ENCODE measurements at places on chromosomes 16 and 17.

DNA sequence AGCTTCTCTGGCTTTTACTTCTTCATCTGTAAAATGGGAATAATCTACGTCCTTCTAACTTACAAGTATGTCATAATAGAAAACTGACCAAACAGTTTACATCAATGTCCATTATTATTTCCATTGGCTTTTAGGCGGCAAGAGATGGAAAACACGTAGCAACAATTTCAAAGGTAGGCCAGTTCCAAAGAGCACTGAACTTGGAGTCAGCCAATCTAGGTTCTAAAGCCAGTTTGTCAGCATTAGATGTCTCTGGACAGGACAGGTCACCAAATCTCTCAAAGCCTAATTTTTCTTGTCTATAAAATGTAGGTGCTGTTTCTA lies 17.6 kb downstream of the HLF start:
- DNase-seq = no peak

- DNase-seq = no peak
Measured at GRCh38 chr16:72508191-72508590, 336.2 kb upstream of the PMFBP1 start.

DNA sequence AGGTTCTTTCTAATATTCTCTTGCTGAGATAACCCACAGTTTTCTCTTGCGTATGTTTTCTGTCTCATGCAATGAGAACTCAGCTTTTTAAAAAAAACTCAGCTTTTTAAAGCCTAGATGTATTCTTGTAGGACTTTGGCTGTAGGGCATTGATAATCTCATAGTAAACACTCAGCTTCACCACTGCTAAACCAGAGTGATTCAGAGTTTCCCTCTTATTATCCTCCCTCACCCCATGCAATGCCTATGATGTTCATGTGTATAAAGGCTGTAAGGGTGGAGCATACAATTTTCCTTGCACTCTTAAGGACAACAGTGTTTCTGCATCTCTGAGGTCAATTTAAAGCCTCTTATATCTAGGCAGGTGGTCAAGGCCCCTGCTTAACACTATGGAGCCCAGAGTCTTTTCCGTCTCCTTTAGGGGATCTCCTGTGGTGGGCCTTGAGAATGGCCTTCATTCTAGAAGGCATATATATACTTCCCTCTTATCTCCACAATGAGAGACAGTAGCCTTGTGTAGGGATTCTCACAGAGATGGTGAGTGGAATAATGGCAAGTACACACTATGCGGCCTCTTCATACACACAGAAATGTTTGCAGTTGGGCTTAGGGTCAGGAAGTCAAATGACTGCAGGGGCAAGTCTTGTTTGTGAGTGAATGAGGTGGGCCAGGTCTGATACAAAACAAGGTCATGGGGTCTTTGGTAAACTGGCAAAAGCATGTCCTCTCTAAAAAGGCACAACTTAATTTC lies 279.6 kb downstream of the HS3ST3A1 start:
- DNase-seq = no peak

- no peak for DNase-seq
Measured at GRCh38 chr16:20372701-20373100, 20.2 kb upstream of the UMOD start.

- DNase-seq = no peak
Measured at GRCh38 chr16:12091569-12092543, 115.3 kb downstream of the SNX29 start.

- DNase-seq = peak; percentile 40
Measured at GRCh38 chr16:68319185-68319908, 8.5 kb downstream of the PRMT7 start.

- DNase-seq = no peak
Measured at GRCh38 chr17:3447625-3448024, 14.0 kb upstream of the OR1E2 start.

DNA sequence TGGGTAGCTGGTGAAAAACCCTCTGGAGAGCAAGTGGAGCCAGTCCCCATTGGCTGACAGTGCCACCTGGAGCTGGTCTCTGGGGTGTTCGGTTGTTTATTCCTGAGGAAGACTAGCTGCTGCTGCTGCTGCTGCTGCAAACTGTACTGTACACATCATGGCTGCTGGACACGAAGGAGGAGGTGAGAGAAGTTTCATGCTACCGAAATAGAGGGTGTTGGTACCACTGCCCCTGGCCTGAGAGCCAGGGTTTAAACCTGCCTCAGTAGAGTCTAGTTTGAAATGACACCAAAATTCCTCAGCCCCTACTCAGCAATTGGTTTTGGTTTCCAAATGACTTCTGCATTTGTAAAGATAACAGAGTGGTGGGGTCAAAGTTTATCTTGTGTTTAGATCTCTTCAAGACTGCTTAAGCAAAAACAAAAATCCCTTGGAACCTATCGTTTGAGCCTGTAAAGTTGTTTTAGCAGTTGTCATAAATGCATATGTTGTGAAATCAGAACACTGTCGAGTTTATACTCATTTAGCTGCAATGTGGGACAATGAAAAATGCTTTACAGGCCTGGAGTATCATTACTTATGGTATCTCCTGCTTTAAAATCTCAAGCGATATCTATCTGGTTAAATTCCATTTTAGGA lies 40.8 kb downstream of the CYB5B start:
- no peak for DNase-seq

- no peak for DNase-seq
Measured at GRCh38 chr16:69904495-69905170, 46.5 kb upstream of the CLEC18A start.

- no peak for DNase-seq
Measured at GRCh38 chr16:49619811-49620157, 236.1 kb downstream of the ZNF423 start.

DNA sequence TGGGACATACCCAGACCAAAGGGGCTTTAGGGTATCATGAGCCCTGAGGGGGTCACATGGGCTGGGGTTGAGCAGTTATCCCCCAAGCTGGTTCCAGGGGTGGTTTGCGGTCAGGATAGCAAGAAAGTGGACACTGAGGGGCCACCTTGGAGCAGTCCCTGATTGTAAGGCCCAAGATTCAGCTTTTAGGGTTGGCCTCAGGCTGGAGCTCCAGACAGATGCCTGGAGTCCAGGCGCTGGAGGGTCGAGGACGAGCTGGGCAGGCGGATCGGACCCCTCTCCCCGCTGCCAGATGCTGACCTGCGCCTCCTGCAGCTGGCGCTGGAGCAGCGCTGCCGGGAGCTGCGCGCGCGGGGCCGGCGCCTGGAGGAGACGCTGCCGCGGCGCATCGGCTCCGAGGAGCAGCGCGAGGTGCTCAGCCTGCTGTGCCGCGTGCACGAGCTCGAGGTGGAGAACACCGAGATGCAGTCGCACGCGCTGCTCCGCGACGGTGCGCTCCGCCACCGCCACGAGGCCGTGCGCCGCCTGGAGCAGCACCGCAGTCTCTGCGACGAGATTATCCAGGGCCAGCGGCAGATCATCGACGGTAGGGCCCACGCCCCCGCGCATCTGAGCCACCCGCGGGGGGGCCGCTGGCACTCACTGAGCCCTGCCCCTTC lies 10.0 kb downstream of the BTBD17 start:
- no peak for DNase-seq

GRCh38 chr16:66322174-66322573 lies 44.3 kb upstream of the CDH5 start:
- no peak for DNase-seq

- no peak for DNase-seq
Measured at GRCh38 chr17:75366432-75366831, 39.0 kb downstream of the GRB2 start.

DNA sequence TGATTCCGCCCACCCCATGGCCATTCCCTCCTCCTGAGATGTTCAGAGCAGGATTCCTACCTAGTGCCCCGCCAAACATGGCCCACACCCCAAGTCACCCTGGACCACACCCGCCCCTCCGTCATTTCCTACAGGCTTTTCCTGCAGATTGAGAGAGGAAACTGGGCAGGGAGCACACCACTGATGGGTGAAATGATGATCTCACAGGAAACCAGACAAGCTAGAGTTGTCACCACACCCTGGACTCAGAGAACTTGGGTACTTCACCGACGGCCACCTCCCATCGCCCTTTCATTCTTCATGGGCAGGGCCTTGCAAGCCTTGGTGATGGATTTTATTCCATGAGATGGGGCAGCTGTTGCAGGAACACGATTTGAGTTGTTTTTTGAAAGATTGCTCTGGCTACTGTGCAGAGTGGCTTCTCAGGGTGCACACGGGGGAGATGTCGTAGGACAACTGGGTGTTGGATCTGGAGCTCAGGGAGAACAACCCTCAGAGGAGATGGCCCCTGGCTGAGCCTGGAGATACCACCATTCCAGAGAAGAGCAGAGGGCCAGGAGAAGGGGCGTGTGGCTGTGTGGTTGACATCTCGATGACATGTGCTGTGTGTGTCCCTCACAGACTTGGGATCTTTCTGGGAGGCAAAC lies 7.4 kb upstream of the B9D1 start:
- no peak for DNase-seq

DNA sequence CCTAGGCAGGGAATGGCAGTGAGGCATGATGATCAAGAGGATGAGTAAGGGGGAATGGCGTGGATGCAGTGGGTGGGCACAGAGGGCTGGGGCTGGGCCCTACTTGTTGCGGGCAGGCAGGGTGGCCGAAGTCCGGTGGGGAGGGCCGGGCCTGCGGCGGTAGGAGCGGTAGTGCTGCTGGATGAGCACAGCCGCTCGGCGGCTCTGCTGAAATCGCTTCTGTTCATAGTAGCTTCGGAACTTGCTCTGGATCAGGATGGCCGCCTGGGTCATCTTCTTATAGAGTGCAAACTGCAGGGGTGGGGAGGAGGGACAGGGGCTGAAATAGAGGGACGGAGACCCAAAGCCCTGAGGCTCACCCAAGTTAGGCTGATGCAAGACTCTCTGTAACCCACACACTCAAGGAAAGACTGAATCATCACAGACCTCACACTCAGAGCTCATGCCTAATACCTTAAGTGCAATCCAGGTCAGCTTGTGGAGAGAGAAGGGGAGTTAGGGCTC lies 1.5 kb upstream of the SPAG7 start:
- DNase-seq = no peak

DNA sequence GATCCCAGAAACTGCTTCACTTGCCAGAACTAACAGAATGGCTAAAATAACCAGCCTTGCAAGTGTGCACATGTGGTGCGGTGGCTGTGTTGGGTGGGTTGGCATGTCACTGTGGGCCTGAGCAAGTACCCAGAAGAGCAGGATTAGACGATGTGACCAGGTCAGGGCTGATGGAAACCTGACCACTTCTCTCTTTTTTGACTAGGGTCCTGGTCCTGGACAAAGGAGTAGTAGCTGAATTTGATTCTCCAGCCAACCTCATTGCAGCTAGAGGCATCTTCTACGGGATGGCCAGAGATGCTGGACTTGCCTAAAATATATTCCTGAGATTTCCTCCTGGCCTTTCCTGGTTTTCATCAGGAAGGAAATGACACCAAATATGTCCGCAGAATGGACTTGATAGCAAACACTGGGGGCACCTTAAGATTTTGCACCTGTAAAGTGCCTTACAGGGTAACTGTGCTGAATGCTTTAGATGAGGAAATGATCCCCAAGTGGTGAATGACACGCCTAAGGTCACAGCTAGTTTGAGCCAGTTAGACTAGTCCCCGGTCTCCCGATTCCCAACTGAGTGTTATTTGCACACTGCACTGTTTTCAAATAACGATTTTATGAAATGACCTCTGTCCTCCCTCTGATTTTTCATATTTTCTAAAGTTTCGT lies 16.7 kb downstream of the ANKRD40 start:
- no peak for DNase-seq

DNA sequence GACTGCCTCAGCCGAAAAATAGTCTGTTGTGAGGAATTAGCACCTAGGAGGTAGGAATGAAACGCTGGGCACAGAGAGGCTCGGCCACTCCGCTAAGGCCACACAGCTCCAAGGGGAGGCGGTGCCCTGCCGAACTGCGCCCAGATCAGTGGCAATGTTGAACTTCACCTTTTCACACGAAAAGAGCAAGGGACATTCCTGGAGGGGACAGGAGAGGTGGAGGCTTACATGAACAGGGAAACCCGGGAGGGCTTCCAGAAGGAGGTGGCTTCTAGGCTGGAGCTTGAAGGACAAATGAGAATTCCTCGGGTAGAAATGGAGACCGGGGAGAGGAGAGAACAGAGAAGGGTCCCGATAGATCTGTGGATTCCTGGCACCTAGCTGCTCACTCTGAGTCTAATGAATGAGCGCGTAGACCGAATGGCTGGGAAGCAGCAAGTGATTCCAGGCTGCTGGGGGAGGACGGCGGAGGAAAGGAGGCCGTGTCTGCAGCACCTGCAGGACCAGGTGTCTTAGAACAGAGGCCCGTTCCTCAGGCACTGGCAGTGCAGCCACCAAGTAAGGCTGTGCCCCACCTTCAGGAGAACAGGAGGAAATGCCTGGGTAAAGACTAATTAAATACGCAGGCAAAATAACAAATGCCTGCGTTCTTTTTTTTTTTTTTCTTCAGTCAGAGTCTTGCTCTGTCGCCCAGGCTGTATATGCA lies 722 bp upstream of the SLC38A10 start:
- peak; percentile 30 for DNase-seq

DNA sequence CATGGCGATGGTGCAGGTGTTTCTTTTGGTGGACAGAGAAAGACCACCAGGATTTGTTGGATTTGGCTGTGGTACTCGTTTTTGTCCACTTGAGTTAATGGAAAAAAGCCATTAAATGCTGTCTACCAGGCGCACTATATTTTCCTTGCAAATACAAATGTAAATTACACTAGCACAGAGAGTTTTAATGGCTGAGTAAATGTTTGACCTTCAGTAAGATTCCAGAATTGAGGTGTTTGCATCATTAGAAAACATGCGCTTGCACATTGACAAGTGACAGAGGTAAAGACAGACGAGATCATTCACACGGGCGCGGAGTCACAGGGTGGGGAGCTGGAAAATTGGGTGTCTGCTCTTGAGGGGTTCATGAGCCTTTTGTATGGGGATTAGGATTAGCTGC lies 53.5 kb upstream of the AKTIP start:
- no peak for DNase-seq

GRCh38 chr16:81469710-81470535 lies 25.3 kb downstream of the CMIP start:
- no peak for DNase-seq

GRCh38 chr16:52090080-52090479 lies 456.9 kb downstream of the TOX3 start:
- no peak for DNase-seq

DNA sequence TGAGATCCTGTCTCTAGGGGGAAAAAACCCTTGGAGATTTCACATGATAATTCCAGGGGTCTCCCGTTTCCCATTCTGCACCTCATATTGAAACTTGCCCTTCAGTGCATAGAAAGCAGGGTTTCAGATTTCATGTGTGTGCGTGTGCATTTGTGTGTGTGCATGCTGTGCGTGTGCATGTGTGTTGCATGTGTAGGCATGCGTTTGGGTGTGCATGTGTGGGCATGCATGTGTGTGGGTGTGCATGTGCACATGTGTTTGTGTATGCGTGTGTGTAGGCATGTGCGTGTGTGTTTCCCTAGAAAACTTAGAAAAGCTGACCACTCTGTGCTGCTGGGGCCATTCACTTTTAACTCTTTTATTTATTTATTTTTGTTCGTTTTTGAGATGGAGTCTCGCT lies 40.0 kb downstream of the IL21R start:
- no peak for DNase-seq

- no peak for DNase-seq
Measured at GRCh38 chr17:29608986-29609385, 13.7 kb downstream of the CORO6 start.

Data from stimulated activated CD4-positive, alpha-beta T cell treated with anti-CD3 and anti-CD28 coated beads, Interleukin-4, amount 100 ng/mL, for 48 hours (primary cell).